ENCODE measurements at places on chromosomes 1 and 21. TPM values are rescaled to one million over a fixed set of nuclear protein-coding genes. Genes with fewer than 3 reads are reported as not detected.

- peaks cover 86% of the 10 kb centered on the region for H3K36me3 ChIP-seq
- no peaks in the 10 kb centered on the region for H3K27me3 ChIP-seq
- no peak overlapping the region for H3K27ac ChIP-seq
- H3K4me3 ChIP-seq: no peak overlapping the region
- no peak for DNase-seq
Measured at GRCh38 chr21:46116189-46116775, 18.4 kb downstream of the COL6A2 start.

GRCh38 chr21:41247561-41248545 lies 68.7 kb upstream of the FAM3B start:
- DNase-seq: peak; percentile 63
- no peaks in the 10 kb centered on the region for H3K4me1 ChIP-seq
- no peak overlapping the region for H3K4me3 ChIP-seq
- peak overlapping the region; percentile 57 for H3K27ac ChIP-seq
- H3K36me3 ChIP-seq: peaks cover 10% of the 10 kb centered on the region

DNA sequence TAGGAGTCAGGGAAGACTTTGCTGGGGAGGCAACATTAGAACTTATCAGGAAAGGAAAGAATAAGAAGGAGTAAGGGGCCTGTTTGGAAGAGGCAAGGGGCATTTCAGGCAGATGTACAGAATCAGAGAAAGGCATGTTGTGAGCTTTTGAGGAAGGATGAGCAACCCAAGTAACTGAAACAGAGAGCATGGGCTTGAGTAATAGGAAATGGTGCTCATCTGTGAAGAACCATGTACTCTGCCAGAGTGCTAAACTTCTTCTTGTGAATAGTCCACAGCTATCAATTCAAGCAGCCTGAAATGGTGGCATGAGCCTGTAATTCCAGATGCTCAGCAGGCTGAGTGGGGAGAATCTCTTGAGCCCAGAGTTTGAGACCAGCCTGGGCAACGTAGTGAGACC lies 19.2 kb upstream of the PIGK start:
- no peak overlapping the region for H3K4me3 ChIP-seq
- no peaks in the 10 kb centered on the region for H3K4me1 ChIP-seq
- DNase-seq: no peak
- H3K27me3 ChIP-seq: no peaks in the 10 kb centered on the region
- no peaks in the 10 kb centered on the region for H3K36me3 ChIP-seq

DNA sequence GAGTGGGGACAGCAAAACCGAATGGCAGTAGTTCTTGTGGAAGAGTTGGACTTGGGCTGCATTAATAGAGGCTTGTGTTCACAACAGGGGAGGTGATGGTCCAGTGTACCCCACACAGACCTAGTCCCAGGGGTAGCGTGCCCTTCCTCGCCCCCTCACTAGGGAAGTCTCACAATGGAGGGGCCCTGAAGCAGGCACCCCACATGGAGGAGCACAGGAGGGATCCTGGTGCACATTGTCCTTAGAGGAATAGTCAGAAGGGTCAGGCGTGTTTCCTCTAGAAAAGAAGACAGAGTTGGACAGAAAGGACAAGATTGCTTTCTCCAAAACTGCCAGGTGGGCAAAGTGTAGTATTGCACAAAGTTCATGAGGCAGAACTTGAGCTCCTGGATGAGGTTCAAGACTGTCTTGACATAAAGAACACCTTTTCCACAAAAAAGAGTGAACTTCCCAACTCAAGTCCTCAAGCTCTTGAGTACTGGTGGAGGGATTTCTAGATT lies 23.3 kb downstream of the ETNK2 start:
- DNase-seq: no peak
- H3K4me3 ChIP-seq: no peak overlapping the region
- peaks cover 29% of the 10 kb centered on the region for H3K4me1 ChIP-seq

DNA sequence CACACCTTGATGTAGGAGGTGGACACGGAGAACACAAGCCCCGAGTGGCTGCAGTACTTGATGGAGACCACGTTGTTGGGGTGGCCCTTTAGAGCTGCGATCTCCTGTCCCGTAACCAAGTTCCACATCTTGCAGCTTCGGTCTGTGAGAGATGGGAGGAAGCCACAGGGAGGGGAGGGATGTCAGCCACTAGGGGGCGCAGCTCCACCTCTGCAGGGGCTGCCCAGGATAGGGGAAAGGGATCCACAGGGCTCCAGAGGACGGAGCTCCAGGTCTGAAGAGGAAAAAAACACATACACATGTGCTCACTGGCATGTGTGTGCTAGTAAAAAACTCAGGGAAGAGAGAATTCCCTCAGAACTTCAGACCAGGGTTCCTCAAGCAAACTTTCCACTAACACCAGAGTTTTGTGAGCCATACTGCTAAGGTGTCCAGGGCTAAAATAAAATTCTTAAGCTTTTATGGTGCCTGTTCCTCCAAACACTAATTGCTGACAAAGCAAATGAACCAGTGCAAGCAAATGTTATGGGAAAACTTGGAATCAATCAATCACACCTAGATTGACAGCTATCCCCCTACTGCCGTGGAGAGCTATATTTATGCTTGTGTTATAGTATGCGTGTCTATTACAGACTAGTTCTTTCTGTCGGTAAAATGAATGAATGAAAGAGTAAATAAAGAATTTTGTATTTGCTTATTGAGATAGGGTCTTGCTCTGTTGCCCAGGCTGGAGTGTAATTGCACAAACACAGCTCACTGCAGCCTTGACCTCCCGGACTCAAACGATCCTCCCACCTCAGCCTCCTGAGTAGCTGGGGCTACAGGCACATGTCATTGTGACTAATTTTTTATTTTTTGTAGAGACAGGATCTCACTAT lies 43.7 kb downstream of the KIF21B start:
- no peaks in the 10 kb centered on the region for H3K4me1 ChIP-seq
- peak; percentile 45 for DNase-seq
- no peak overlapping the region for H3K4me3 ChIP-seq
- H3K27me3 ChIP-seq: no peaks in the 10 kb centered on the region
- peaks cover 21% of the 10 kb centered on the region for H3K36me3 ChIP-seq

DNA sequence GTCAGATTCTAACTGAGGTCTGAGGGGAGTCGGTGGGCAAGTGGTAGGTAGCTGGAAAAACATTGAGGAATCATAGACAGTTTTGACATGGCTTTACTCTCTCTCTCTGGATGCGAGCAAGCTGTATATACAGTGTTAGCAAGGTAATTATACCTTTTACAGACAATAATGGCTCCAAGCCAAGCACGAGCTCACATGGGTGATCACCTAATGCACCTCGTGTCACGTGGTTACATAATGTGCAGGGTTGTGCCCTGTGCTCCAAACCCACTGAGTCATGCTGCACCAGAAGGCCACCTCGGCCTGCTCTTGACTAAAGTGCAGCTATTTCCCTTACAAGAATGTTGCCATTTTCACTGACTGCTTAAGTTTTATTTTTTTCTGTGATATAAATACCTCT lies 7.6 kb upstream of the CLCA2 start:
- DNase-seq: no peak
- no peaks in the 10 kb centered on the region for H3K27me3 ChIP-seq
- no peaks in the 10 kb centered on the region for H3K4me1 ChIP-seq
- no peaks in the 10 kb centered on the region for H3K36me3 ChIP-seq
- H3K27ac ChIP-seq: no peak overlapping the region

TMEM51 gene
- total RNA-seq: 19.8 TPM

CDK18 gene
- 27.7 TPM for total RNA-seq

TOR1AIP2 gene
- total RNA-seq: 66.9 TPM

Data from upper lobe of left lung (tissue), 6 donors.